ENCODE measurements at places on chromosomes 13 and 19. TPM values are rescaled to one million over a fixed set of nuclear protein-coding genes. Genes with fewer than 3 reads are reported as not detected.
A peak's percentile ranks its signal among the peaks of the same experiment; 100 is the strongest.

GRCh38 chr19:3443840-3444694 lies 36.3 kb downstream of the SMIM24 start:
- DNase-seq: peak; percentile 90

GRCh38 chr13:110912651-110913051 lies 2.2 kb downstream of the ANKRD10 start:
- no peak for DNase-seq

DNA sequence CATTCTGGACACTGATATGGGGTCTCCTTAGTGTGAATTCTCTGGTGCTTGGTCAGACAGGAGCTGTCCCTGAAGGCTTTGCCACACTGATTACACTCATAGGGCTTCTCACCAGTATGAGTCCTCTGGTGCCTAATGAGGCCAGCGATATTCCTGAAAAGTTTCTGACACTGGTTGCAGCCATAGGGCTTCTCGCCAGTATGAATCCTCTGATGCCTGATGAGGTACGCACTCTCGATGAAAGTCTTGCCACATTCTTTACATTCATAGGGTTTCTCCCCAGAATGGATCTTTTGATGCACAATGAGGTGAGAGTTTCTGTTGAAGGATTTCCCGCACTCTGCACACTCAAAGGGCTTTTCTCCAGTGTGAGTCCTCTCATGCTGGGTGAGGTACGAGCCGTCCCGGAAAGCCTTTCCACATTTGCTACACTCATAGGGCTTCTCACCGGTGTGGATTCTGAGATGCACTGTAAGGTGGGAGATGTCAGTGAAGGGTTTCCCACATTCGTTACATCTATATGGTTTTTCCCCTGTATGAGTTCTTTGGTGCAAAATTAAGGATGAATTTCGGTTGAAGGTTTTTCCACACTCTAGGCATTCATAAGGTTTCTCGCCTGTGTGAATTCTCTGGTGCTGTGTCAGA lies 22.4 kb downstream of the ZNF329 start:
- no peak for DNase-seq

- DNase-seq: peak; percentile 78
These were observed 4.3 kb upstream of the ZNF17 start for GRCh38 chr19:57406516-57407123.

- no peak for DNase-seq
These were observed 56.9 kb downstream of the ZNF726 start for GRCh38 chr19:23971598-23971997.

DNA sequence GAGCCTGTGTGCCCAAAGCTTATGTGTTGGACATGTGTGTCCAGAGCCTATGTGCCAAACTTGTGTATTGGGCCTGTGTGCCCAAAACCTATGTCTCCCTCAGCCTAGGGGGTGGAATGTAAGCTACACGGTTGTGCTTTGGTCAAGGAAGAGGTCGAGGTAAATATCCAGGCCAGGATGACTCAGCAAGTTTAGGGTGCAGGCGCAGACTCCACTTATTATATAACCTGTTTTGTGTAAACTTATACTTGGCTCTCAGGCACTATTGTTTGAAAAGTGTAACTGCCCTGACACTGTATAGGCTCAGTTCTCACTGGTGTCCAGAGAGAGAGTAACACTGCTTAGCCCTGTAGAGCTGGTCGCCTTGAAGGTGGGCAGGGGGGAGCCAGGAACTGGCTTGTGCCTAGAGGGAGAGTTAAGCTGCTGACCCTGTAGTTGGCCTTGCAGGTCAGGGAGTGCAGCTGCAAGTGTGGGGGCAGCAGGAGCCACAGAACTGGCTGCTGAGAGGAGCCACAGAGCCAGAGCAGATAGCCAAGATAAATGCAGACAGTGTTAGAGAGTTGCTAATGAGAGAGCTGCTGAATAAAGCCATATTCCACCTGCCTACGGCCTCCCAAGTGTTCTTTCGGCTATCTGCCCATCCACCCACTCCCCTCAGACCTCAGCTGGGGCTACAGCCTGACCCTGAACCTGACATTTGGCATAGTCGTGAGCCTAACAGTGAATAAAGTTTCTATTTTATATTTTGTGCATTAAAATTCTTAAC lies 517.2 kb upstream of the SLITRK1 start:
- DNase-seq: no peak

GRCh38 chr19:11044431-11044830 lies 44.8 kb upstream of the LDLR start:
- no peak for DNase-seq

GRCh38 chr13:28568286-28568685 lies 73.4 kb upstream of the FLT1 start:
- DNase-seq: peak; percentile 78

DNA sequence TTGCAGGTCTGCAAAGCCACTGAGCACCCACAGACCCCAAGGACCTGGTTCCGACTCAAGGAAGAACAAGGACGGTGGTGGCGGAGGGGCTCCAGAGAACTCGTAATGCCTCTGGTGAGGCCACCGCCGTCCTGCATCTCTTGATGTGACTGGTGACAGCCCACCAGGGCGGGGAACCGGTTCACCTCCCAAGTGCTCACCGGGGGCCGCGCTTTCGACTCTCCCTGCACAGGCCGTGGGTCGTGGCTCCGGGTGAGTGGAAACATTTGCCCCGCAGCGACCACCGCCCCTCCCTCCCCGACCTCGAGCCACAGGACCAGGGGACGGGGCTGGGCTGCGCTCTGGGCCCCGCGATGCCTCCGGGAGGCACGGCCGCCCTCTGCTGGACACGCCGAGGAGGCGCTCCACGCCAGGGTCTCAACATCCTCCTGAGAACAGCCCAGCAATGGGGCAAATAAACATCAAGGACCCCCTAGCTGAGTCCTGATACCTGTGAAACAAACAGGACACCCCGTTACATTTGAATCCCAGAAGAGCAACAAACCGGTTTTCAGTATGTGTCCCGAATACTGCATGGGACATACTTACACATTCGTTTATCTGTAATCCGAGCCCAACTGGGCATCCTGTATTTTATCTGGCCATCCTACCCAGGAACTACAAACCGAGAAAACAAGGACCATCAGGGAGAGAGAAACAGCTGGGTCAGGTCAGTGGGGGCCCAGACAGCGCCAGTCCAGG lies 3.9 kb upstream of the PLPP2 start:
- DNase-seq: no peak

DNA sequence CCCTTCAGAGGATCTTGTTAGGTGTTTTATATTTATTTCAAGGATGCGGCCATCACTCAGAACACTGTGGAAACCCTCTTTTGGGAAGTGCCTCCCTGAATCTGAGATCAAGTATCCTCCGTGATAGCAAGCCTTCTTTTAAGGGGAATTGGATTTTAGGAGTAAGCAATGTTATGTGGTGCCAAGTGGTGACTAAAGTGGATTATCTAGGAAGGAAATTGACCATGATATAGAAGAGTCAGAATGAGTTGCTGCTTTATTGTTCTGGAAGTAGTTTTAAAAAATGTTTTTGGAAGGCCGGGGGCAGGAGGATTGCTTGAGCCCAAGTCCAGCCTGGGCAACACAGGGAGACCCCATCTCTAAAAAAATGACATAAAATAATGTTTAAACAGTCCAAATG lies 6.7 kb downstream of the ERCC5 start:
- no peak for DNase-seq

GRCh38 chr13:59631271-59631670 lies 532.5 kb downstream of the DIAPH3 start:
- no peak for DNase-seq

- DNase-seq: no peak
These were observed 18.9 kb downstream of the CCDC97 start for GRCh38 chr19:41328842-41329225.

DNA sequence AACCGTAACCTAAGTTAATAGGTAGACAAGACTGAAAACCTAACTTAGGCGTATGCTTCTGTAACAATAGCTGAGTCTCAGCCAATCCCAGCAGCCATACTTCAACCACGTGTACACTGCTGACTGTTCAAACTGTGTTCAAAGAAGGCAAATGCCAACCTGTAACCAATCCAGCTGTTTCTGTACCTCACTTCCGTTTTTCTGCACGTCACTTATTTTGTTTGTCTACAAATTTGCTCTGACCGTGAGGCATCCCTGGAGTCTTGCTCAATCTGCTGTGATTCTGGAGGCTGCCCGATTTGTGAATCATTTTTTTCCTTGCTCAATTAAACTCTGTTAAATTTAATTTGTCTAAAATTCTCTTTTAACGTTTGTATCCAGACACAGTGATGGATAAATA lies 59.2 kb downstream of the EDNRB start:
- DNase-seq: no peak

CPB2 gene
- total RNA-seq: not detected

LAMP1 gene
- 91.4 TPM for total RNA-seq

IFNL1 gene
- not detected for total RNA-seq

RFPL4A gene
- 0.46 TPM for total RNA-seq
